Activated CD4-positive, alpha-beta T cell treated with anti-CD3 and anti-CD28 coated beads for 1 hour (primary cell): ENCODE measurements at places on chromosomes 11 and 22.

GRCh38 chr11:61749591-61750217 lies 2.7 kb upstream of the MYRF start:
- no peak for DNase-seq

- DNase-seq: no peak
Observed at GRCh38 chr11:94866231-94866822, 98.2 kb downstream of the AMOTL1 start.

DNA sequence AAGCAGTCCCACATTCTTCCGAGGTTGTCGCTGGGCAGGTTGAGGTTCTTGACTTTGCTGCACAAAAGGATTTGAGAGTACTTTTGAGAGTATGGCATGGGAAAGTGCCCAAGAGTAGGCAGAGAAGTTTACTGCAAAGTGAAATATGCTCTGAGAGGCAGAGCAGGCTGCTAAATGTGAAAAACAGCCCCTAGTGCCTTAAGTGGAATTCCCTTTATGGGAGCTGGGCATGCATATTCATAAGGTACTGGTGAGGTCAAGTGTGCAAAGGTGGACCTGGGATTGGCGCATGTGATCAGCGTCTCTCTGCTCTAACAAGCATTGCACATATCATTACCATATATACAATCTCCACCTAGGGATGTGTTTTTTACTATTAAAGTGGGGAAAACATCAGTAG lies 12.0 kb upstream of the APOL4 start:
- DNase-seq: no peak

DNA sequence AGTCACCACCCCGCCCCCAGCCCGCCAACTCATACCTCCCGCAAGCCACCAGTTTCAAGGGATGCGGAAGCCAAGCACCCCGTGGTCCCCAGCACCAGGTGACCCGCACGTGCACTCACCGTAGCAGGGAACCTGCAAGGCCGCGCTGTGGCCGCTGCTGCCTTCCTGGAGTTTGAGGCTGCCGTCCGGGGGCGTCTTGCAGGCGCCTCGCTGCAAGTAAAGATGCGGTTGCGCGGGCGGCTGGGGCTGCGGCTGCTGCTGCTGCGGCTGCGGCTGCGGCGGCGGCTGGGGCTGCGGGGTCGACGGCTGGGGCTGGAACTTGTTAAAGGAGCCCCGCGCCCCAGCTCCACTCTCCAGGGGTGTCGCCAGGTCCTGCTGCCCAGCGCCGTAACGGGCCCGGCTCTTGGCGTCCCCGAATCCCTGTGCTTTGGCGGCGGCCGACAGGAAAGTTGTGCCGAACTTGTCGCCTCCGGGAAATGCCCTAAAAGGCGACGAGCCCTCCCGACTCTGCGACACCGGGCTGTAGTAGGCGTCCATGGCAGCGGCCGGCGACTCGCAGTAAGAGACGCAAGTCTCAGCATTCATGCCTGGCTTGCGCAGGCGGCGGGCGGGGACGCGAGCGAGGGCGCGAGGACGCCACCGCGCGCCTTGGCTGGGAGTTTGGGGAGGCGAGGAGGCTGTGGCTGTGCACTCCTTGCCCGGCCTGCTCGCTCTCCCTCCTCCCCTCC lies at the start of gene ALX4:
ALX4 (minus strand) TSS at position 662 of the 728 bp plus-strand sequence; CDS start at position 585, 77 bp downstream.
- no peak for DNase-seq

- no peak for DNase-seq
Observed at GRCh38 chr11:70334351-70334995, 63.9 kb upstream of the CTTN start.

GRCh38 chr11:83019888-83020579 lies 51.7 kb downstream of the RAB30 start:
- no peak for DNase-seq

- no peak for DNase-seq
Observed at GRCh38 chr11:35292279-35292678, 127.1 kb downstream of the SLC1A2 start.

DNA sequence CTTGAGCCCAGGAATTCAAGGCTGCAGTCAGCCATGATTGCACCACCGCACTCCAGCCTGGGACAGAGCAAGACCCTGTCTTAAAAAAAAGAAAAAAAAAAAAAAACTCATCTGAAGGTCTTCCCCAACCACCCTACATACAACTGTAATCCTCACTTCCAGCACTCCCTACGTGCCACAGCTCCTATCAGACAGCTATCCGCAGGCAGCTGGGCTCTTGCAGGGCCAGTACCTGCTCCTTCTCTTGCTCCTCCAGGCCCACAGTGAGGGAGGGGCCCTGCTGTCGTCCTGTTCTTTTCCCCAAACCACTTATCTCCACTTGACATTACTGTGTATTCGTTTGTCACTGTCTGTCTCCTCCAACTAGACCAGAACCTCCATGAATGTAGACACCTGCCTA lies 156.1 kb upstream of the NECTIN1 start:
- no peak for DNase-seq

GRCh38 chr11:94835594-94835927 lies 67.4 kb downstream of the AMOTL1 start:
- DNase-seq: no peak

- DNase-seq: no peak
Observed at GRCh38 chr11:10534316-10534715, 6.7 kb downstream of the RNF141 start.

- no peak for DNase-seq
Observed at GRCh38 chr11:131129474-131129873, 213.2 kb upstream of the SNX19 start.

- DNase-seq: no peak
Observed at GRCh38 chr22:30810105-30810504, 115.4 kb downstream of the OSBP2 start.

GRCh38 chr22:32634421-32634981 lies 159.9 kb downstream of the FBXO7 start:
- no peak for DNase-seq

- no peak for DNase-seq
Observed at GRCh38 chr11:1501421-1502167, 15.0 kb upstream of the MOB2 start.

- DNase-seq: no peak
Observed at GRCh38 chr11:70621241-70621640, 222.9 kb downstream of the CTTN start.

DNA sequence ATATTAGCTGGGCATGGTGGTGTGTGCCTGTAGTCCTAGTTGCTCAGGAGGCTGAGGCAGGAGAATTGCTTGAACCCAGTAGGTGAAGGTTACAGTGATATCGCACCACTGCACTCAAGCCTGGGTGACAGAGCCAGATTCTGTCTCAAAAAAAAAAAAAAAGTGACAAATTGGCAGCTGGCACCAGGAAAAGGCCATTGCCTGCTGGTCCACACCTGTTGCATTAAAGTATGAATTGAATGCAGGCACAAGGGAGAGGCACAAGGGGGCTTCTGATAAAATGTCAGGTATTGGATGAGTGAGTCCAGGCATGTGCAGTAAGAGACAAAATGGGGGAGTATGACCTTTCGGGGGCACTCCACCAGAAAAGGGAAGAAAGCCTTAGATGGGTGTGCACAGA lies 28.2 kb downstream of the ZNF70 start:
- no peak for DNase-seq

DNA sequence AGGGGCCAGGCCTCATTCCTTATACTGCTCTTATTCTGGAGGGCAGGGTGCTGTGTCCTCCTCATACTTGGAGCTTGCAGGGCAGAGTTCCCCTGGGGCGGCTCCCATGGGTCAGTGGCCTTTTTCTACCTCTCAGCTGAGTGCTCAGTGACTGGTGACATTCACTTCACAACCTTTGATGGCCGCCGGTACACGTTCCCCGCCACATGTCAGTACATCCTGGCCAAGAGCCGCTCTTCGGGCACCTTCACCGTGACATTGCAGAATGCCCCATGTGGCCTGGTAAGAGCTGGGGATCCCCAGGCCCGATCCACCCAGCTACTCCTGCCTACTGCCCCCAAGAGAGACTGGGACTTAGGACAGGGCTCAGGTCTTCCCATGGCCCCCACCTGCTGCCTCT lies 14.5 kb downstream of the OTOG start:
- no peak for DNase-seq

DNA sequence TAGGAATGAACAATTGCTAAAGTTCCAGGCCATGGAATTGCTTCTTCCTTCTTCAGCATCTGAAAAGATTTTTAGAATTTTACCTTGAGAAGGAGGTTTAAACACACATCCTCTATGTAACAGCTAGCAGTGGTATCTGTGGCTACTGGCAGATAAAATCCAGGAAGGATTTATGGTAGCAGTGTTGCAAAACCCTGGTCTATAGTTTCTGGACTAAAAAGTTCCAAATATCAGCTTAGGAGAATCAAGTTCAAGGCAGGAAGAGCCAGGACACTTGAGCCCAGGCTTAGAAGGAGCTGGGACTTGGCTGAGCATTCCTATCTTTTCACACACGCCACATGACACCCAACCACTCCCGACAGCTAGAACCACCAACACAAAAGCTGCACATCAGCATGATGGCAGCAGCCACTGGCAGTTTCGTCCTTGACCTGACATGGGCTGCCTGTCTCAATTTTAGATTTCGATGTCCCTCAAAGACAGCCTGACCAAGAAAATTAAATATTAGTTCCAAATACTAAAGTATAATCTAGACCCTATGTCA lies 14.1 kb downstream of the LARGE2 start:
- DNase-seq: no peak

- DNase-seq: no peak
Observed at GRCh38 chr11:20931029-20931428, 261.6 kb downstream of the NELL1 start.

- DNase-seq: no peak
Observed at GRCh38 chr22:42179616-42180015, 49.0 kb upstream of the CYP2D6 start.

- no peak for DNase-seq
Observed at GRCh38 chr11:63762654-63763495, 5.7 kb downstream of the ZFTA start.

DNA sequence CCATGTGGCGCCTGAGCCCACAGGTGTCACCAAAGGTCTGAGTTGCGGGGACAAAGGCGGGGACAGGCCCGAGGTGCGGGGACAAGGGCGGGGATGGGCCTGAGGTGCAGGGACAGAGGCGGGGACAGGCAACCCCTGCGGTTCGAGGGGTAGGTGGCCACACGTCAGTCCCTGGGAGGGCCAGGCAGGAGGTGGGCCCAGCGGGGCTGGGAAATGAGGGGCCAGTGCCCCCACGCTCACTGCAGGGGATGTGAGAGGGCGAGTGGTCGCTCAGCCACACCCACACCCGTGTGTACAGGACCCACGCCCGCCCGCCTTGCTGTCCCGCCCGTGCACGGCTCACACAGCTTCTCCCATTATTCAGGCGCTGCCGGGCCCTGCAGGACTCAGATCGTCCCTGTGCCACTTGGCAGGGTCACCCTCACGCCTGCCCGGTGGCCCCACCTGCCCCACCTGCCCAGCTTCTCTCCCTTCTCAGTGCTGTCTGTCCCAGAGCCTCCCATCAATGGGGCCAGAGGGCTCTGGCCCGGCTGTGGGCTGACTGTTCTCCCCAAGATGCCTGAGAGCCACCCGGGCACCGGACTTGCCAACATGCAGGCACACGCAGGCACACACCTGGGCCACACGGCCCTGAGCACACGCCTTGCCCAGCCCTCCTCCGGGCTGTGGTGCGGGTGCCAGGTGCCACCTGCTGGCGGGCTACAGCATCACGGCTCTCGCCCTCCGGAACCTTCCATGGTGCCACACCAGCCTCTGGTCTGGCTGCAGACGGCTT lies 14.2 kb upstream of the MUC6 start:
- DNase-seq: peak; percentile 62

- DNase-seq: no peak
Observed at GRCh38 chr11:93493252-93493897, 49.8 kb downstream of the SMCO4 start.

- no peak for DNase-seq
Observed at GRCh38 chr11:122440811-122441665, 214.5 kb upstream of the UBASH3B start.

- DNase-seq: peak; percentile 27
Observed at GRCh38 chr22:30694171-30694639, 469 bp upstream of the OSBP2 start.

DNA sequence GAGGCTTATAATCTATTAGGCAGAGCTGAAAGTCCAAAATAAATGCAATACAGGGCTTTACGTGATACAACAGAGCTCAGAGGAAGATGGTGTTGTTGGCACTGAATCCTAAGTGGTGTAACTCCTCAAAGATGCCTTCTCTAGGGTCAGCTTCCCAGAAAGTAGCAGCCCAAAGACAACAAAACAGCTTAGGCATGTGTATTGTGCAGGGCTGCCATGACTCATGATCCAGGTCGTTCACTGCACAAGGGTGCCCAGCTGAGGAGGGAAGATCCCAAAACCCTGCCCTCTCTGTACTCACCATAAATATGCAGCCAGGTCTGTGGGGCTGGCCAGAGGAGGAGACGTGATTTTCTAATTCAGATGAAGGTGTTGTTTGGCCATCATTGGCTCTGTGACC lies 59.4 kb upstream of the NNMT start:
- DNase-seq: no peak

GRCh38 chr11:16184588-16184987 lies 171.8 kb downstream of the SOX6 start:
- no peak for DNase-seq

DNA sequence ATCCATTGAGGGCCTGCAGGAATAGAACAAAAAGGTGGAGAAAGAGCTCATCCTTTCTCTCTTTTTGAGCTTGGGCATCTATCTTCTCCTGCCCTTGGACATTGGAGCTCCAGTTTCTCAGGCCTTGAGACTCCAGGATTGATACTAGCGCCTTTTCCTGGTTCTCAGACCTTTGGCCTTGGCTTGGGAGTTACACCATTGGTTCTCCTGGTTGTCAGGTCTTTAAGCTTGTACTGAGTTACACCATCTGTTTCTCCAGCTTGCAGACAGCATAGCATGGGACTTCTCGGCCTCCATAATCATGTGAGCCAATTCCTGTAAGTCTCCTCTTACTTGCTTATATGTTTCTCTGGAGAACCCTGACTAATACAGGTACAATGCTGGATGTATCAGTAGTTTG lies 72.6 kb downstream of the GRK3 start:
- DNase-seq: no peak

- DNase-seq: no peak
Observed at GRCh38 chr11:126465573-126466188, 110.2 kb downstream of the ST3GAL4 start.

DNA sequence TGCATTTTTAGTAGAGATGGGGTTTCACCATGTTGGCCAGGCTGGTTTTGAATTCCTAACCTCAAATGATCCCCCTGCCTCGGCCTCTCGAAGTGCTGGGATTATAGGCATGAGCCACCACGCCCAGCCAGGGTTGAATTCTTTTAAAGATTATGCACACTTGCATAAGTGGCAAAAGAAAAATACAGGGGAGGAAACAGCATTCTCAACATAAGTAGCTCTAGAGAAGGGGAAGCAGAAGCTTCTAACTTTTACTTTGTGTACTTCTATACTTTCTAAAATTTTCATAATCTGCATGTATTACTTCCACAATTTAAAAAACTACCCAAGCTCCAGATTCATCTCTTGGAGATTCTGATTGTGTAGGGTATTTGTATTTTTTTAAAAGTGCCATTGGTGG lies 108.0 kb downstream of the SLC1A2 start:
- DNase-seq: no peak
